ENCODE measurements at places on chromosomes 4 and X.

DNA sequence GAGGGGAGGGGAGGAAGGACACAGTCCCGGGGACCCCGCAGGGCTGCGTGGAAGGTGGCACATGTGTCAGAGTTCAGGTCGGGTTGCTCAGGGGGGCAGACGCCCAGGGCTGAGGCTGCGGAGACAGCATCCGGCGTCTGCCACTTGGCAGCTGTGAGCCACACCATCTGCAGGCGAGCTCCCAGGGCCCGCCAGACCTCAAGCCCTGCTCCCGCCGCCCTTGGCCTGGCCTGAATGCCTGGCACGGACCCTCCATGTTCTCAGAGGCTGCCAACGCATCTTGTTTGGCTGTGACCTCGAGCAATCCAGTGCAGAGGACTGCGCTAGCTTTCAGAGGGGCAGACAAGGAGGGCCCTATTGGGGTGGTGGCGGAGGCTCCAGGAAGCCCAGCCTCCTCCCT, 5.1 kb downstream of the BGN start:
- DNase-seq: no peak

DNA sequence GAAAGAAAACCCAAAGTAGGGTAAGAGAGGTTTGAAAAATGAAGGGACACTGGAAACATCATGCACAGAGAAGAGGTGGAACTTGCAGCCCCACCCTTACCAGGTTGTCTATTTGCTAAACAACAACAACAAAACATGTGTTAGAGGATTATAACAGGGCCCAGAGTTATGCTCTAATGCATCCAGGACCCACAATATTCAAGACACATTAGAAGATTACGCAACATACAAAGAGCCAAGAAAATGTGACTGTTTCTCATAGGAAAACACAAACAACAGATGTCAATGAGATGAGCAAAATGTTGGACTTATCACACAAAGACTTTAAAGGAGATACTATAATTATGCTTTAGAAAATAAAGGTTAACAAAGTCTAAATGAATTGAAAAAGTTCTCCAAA, 128.5 kb downstream of the LRBA start:
- DNase-seq: no peak

GRCh38 chr4:109916027-109916409, 3.3 kb downstream of the EGF start:
- DNase-seq: no peak

DNA sequence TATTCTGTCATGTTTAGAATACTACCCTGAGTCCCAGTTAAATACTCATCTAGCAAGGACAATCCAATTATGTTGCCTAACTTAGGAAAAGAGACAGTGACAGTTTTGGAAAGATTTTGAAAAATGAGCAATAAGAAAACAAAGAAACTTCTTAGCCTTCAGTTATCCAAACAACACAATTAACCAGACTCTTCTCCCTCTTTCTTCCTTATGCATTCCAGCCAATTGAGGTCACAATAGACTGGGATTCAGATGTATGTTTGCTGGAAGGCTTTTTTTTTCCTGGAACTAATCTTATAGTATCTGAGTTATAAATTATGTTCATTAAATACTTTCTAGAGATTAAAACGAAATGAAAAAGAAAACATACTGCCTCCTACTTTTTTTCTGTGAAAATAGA, 109.6 kb downstream of the GUCY2F start:
- no peak for DNase-seq

DNA sequence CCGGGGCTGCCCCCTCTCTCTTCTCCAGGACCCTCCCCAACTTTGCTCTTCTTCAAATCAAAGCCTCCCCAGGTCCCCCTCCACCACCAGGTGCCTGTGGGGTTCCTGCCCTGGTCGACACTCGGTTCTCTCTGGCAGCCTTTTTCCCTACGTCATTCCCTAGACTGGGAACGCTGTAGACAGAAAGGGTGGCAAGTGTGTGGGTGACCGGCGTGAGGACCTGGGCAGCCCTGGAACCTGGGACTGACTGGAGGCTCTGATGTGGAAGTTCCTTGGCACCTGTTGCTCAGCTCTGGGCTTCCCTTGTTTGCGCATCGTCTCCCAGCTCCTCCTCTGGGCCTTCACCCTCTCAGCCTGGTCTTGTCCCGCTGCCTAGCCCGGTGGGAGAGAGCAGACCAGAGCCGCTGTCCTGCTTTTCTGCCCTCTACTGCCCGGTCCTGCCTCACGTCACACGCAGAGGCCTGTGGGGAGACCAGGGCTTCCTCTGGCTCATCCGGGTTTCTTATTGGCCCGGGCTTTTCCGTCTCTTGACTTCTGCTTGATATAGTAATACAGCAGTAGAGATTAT, 1.3 kb downstream of the TACC3 start:
- no peak for DNase-seq

DNA sequence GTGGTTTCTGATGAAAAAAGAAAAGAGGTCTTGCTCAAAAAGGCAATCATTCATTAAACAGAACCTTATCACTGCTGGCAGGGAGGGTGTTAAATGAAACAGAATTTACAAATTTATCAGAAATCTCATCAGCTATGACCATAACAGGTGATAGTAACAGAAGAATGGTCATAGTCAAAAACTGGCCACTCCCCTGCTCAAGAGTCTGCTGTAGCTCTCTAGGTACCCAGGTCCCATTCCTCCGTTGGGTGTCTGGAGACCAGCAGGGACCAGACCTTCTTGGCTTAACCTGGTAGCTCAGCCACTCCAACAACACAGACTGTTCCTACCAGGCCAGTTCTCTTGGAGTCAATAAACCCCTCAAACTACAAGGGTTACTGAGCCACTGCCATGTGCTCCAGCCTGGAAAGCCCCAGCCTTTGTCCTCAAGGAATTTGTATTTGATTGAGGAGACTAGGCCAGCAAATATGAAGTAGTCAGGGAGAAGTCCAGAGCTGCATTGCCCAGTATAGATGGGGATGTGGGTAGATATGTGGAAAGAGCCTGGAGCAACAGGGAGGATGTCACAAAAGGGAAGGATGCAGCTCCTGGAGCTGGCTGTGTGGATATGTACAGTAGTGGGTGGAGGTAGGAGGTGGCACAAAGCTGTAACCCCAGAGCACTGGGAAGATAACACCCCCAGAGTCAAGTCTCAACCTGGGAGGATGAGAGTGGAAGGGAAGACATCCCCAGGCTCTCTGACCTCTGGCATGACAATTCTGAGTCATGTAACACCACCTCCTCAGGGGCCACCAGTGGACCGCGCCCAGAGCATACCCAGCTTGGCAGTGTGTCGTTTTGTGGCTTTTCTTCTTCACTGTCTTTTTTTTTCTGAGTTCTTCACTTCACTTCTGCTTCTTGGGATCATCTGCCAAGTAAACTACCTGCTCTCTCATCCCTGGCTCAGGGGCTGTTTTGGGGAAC, 21.9 kb downstream of the RASL11B start:
- no peak for DNase-seq

DNA sequence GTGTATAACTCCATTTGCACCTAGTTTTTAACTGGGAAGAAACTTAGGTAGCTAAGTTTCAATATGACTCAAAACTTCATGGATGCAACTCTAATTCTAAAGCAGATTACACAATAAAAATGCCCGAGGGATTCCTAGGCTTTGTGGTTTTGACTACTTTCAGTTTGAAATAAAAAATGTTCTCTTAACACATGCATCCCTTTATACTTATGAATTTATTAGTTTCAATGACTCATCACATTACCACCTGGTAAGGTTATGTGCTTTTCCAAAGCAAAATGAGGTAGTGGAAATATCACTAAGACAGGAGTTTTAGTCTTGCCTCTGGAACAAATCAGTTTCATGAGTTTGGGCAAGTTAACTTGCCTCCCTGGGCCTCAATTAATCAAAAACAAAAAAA, 125.5 kb downstream of the OPHN1 start:
- DNase-seq: no peak

GRCh38 chr4:114076899-114077570, 97.6 kb upstream of the ARSJ start:
- DNase-seq: no peak

GRCh38 chrX:27519226-27519625, 56.1 kb upstream of the PPP4R3C start:
- DNase-seq: no peak

DNA sequence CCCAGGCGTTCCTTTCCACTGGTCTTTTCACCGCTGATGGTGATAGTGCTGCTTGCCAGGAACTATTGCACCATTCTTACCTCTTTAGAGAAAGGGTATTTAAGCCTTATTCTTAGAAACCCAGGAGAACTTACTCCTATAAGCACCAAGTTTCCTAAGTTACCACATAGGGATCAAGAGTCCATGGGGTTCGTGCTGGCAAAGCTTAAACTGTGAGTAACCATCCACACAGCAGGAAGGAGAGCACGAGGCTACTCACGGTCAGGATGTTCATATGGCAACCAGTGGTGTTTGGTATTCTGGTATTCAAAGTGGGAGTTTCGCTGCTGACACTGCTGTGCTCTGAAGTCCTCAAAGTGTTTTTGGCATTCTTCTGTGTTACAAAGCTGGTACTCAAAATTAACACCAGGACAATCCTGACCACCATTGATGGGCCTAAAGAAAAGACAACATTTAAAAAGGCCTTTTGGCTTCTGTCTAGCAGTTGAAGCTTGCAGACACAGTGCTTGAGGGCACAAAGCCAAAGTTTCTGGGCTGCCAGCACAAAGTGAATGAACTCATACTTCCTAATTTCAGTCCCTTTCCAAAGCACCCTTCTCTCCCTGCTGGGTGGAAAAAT, 256.9 kb downstream of the ADAMTS3 start:
- no peak for DNase-seq

- no peak for DNase-seq
These were observed 1.7 kb upstream of the METTL14 start for GRCh38 chr4:118683513-118683912.

- no peak for DNase-seq
These were observed 776 bp downstream of the CEP44 start for GRCh38 chr4:174284487-174284886.

GRCh38 chr4:92234393-92235176, 69.2 kb upstream of the GRID2 start:
- DNase-seq: no peak

GRCh38 chr4:54879576-54879975, 221.8 kb downstream of the KIT start:
- no peak for DNase-seq

GRCh38 chr4:24816797-24817196, 21.4 kb downstream of the SOD3 start:
- DNase-seq: no peak

GRCh38 chr4:55604996-55605395, 13.0 kb upstream of the PDCL2 start:
- DNase-seq: no peak

DNA sequence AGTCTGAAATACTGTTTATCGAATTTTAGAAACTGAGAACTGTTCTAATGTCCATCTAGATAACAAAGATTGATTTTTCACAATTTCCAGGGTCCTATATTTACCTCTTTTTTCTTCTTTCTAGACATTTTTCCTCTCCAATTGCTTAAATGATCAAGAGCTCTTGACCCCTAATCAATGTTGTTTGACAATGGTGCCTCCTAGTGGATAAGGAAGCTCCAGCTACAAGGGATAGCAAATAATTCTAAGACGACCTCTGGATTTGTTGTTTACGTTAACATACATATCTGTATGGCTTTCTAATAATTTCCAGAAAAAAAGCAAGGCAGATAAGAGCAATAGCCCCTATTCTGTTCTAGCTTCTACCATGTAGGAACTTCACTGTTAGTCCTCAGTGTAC, 35.8 kb downstream of the GPR82 start:
- DNase-seq: no peak

DNA sequence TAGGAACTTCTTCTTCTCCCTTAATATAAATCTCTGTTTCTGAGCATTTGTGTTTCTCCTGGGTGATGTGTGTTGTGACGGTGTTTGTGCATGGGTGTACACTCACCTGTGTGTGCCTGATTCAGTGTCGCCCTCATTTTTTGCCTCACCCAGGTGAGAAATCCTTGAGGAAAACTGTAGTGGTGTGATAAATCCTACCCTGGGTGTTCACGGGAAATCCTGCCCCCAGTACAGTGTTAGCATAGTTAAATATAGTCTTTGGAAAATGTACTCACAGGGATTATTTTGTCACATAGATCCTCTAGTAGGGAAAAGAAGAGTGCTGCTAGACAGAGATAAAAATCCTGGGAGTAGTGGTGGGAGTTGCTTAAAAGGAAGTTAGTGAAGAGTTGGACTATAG, 291.9 kb upstream of the PITX2 start:
- no peak for DNase-seq

- DNase-seq: no peak
These were observed 391.6 kb downstream of the ARHGAP24 start for GRCh38 chr4:85866508-85866907.

DNA sequence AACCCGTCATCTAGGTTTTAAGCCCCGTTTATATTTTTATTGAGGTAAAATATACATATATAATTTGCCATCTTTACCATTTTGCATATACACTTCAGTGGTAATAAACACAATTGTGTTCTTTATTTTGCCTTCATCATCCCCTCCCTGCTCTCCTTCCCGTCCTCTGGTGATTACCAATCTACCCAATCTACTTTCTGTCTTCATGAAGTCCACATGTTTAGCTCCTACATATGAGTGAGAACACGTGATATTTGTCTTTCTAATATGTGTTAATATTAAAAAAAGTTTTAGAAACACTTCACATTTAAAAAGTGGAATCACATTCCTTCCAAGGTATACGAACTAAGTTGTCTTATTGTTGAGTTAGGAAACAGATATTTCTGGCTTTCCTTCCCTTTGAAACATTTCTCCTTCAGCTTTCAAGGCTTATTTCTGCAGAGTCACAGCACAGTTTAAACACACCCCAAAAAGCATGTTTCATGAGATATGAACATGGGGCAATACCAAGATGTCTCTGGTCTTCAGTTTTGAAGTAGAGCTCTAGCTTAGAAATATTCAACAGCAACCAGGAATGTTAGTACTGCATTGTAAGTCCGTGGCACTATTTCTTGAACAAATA, 35.9 kb downstream of the GYPA start:
- no peak for DNase-seq

DNA sequence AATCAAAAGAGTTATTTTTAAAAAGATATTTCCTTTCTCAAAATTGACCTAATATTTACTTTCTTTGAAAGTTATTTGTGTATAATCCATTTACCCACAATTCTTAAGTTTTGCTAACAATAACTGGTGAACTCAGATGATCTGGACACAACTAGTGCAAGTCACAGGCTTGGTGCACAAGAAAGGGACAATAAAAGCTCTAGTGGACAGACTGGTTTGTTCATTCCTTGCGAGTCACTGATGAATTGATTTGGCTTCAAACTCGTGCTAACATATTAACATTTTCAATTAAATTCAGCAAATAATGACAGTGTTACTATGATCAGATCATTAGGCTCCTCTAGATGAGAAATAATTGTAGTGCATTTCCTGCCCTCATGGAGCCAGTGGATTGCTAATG, 169.2 kb downstream of the BMPR1B start:
- DNase-seq: no peak

DNA sequence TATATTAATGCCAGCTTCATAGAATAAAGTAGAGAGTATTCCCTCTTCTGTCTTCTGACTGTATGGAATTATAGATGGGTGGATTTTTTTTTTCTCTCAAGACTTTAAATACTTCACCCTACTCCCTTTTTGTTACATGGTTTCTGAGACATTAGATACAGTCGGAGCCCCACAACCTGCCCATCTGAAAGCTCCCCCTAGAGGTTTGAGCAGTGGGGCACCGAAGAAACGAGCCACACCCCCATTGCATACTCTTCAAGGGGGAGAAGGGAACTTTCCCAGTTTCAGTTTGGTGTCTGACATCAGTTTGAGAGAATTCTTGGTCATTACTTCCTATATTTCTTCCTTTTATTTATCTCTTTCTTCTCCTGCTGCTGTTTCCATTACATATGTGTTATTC, 437.6 kb upstream of the AGA start:
- no peak for DNase-seq

Measured in T-helper 2 cell (primary cell).